Activated CD8-positive, alpha-beta T cell treated with anti-CD3 and anti-CD28 coated beads, Interleukin-2, amount 10 ng/mL, durations not matched to agents 7 days and 5 days (primary cell): ENCODE measurements at places on chromosomes 12 and 14.

- DNase-seq, result no peak
Observed at GRCh38 chr14:54728700-54729527, 162.0 kb downstream of the SAMD4A start.

- peak; percentile 26 for DNase-seq
Observed at GRCh38 chr12:124646385-124647230, 79.2 kb upstream of the NCOR2 start.

DNA sequence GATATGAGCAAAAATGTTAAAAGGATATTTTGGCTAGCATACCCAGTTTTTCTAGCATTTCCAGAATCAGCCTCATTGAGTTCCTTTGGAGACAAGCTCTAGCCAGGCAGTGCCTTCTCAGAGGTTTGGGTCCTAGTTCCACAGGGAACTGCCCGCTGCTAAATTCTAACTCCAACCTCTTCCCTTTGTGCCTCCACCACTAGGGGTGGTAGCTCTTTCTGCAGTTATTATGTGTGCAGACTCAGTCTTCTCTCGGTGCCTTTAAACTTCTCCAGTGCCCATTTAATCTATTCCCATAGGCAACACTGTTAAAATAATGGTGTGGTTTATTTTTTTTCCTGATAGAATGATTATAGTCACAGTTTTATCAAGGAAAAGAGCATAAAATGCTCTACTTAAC is 21.5 kb upstream of the SLC25A3 start:
- no peak for DNase-seq

GRCh38 chr12:108430245-108430644 is 84.8 kb upstream of the FICD start:
- DNase-seq, result no peak
